ENCODE measurements at places on chromosomes 3 and 15.

- DNase-seq = no peak
Observed at GRCh38 chr15:56608140-56608778, 125.0 kb downstream of the ZNF280D start.

DNA sequence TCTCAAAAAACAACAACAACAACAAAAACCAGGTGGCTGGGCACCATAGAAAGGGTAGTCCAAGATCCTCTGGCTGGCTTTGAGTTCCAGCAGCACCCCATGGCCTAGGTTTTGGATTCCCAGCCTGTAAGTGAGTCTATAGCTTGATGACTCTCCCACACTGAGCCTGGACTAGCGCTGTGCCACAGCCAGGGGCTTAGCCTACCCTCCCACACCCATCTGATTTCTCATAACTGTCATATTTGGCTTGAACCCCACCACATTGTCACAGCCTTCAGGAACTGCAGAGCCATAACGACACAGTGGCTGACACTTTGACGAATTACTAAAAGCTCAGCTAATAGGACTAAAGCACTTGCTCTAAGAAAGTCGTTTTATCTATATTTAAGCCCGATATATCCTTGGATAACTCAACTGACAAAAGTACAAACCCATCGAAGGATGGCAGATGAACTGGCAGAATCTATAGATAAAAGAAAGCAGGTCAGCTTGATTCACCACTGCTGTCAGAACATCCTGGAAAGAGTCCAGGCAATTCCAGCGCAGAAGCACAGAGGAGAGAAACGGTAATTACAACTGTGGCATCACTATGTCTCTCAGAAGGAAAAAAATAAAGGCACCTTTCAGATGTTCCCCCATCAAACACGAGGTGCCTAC lies 62.1 kb downstream of the HOMER2 start:
- no peak for DNase-seq

GRCh38 chr3:60760145-60760544 lies 491.1 kb downstream of the FHIT start:
- DNase-seq = no peak

- no peak for DNase-seq
Observed at GRCh38 chr3:157226173-157226847, 66.4 kb upstream of the CCNL1 start.

- no peak for DNase-seq
Observed at GRCh38 chr3:172562871-172563865, 39.9 kb upstream of the TNFSF10 start.

Measured in NCI-H187 (cell line).